Renal cortical epithelial cell (primary cell): ENCODE measurements at places on chromosomes 11 and 22. TPM values are rescaled to one million over a fixed set of nuclear protein-coding genes. Genes with fewer than 3 reads are reported as not detected.

DNA sequence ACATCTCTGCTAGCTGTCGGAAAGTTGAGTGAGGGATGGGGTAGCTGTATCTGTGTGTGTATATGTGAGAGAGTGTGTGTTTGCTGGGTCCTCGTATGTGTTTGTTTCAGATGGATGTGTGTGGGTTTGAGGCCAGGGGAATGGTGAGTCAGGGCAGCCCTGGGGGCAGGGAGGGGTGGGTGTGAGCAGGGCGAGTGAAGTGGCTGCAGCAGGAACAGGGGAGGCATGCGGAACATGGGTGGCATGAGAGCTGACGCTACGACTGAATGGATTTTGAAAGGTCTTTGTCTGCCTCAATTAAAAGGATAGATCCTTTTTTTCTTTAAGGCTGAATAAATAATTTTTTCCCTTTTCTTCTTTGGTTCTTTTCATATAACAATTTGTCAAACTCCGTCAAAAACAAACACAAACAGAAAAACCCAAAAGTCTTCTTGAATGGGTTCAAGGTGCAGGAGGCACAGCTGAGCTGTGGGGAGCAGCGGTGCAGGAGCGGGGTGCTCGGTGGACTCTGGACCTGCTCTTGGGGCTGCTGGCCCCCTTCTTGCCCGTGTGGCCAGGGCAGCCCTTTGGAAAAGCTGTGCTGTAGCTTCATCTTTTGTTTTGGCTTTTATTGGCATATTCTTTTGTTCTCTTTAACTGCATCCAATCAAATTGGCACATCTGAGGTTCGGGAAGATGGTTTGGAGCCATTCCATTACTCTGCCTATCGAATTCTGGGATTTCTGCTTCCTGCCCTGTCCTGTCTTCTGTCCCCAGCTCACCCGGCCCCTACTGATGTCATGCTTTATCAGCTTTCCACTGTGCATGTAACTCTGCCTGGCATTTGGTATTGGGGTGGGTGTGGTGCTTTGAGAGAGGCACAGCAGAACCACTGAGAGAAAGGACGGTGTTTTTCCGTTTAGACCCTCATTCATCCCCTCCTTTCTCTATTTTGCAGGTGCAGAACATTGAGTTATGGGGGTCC is 80.1 kb downstream of the ADAMTS15 start:
- DNase-seq, result peak; percentile 69

DNA sequence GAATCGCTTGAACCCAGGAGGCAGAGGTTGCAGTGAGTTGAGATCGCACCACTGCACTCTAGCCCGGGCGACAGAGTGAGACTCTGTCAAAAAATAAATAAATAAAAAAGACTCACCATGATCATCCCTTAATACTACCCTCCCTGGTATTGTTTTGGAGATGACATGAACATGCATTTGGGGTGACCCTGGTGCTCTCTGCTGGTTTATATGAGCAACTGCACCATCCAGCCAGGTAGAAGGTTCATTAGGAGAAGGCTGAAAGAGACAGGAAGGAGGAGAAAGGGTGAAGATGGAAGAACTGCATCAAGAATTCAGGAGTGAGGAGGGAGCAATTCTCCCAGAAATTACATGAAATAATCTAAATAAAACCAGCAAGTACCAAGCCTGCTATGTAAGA is 37.8 kb downstream of the SLC5A1 start:
- peak; percentile 51 for DNase-seq

DNA sequence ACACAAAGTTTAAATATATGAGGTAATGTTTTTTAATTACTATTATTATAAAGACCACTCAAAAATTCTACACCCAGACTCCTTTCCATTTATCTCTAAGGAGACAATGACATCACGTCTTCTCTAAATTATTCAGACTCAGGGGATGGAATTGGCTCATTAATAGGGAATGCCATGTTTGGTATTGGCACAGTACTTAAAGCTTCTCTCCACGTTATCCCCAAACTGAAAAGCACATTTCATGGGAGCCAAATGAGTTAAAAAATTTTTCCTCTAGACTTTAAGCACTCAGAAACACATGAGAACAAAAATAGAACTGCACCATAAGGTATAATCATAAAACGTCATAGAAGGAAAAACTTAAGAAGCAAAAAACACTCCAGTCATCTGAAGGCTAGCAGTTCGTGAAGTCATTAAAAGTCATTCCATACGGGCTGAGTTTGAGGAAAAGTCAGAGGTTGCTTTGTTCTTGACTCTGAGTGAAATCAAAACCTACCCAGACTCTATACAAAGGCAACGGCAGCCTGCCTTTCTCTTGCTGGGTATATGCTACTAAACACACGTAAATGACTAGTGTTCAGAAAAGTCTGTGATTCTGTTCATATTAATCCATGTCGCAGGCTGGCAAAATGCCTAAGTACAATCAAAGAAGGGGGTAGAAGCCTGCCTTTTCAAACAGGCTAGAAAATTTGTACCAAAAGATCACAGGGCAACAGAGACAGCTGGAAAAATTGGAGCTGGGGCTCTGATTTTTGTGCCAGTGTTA is 8.7 kb upstream of the MPPED2 start:
- DNase-seq, result no peak

- peak; percentile 13 for DNase-seq
Measured at GRCh38 chr11:8683115-8683807, 669 bp downstream of the RPL27A start.

DNA sequence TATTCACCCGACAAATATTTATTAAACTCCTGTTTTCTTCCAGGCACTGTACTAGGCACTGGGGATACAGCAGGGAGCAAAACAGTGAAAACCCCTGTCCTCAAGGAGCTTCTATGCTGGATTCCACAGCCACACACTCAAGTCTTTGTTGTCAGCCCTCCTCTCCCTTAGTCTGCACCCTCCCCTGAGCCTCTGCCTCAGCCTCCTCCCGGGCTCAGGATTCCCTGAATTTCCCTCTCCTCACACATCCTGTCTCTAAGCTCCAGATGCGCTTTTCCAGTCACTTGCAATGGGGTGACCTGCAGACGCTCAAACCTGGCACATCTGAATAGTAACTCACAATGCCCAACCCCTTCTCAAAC is 13.5 kb upstream of the TUB start:
- no peak for DNase-seq

GRCh38 chr22:17091851-17092250 is 7.1 kb downstream of the IL17RA start:
- DNase-seq, result no peak

- no peak for DNase-seq
Measured at GRCh38 chr22:19764299-19764593, 3.7 kb downstream of the TBX1 start.

DNA sequence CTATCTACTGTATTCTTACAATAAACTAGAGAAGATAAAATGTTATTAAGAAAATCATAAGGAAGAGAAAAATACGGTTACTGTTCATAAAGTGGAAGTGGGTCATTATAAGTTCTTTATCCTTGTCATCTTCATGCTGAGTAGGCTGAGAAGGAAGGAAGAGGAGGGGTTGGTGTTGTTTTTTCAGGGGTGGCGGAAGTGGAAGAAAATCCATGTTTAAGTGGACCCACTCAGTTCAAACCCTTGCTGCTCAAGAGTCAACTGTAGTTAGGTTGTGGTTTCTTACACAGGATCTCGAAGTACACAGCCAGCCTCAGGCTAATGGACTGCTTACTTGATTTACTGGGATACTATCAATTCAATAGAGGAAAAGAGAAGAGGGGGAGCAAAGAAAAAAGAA is 63.1 kb downstream of the PIWIL4 start:
- DNase-seq, result no peak

KRTAP5-10 gene
- total RNA-seq, result not detected in 2 replicates

GRAP2 gene
- total RNA-seq, result not detected in 2 replicates

JAM3 gene
- 5.6 and 23.3 TPM in 2 replicates for total RNA-seq

APOL2 gene
- total RNA-seq, result 154 and 157 TPM in 2 replicates

MS4A6E gene
- not detected in 2 replicates for total RNA-seq

SCN2B gene
- 0.35 and 1.2 TPM in 2 replicates for total RNA-seq

NAP1L4 gene
- 144 and 273 TPM in 2 replicates for total RNA-seq

CAPRIN1 gene
- 193 and 362 TPM in 2 replicates for total RNA-seq
